SW 1271 (cell line): ENCODE measurements at places on chromosomes 3 and 15.

- DNase-seq = no peak
Measured at GRCh38 chr3:107824822-107825371, 265.9 kb downstream of the CD47 start.

DNA sequence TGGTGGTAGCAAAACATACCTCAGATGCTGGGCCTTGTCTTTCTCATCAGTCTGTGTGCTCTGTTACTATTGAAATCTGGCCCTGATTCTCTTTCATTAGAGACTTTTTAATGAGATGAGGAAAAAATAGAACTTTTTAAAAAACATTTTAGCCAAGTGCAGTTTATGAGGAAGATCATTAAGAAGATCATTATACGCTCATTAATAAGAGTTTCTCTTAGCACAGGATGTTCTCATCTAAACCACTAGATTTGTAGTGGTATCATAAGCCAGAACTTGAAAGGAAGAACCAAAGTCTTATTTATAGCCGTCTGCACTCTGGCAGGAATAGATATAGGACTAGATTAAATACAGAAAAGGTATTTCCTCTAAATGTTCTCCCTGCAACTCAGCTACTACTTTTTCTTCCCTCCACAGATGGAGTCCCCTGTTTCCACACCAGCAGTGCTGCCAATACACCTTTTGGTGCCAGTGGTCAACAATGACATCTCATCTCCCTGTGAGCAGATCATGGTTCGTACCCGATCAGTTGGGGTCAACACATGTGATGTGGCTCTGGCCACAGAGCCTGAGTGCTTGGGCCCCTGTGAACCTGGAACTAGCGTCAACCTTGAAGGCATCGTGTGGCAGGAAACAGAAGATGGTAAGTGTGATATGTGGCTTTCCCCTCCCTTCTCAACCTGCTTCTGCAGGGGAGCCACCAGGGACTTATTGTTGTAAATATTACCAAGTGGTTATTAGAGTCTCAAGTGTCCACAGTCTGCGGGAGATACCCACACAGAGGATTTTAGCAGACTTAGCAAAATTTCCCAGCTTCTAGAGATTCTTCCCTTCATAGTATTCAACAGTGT is 152.8 kb downstream of the RBPMS2 start:
- DNase-seq = no peak

GRCh38 chr3:147458995-147459704 is 50.0 kb downstream of the ZIC1 start:
- no peak for DNase-seq

DNA sequence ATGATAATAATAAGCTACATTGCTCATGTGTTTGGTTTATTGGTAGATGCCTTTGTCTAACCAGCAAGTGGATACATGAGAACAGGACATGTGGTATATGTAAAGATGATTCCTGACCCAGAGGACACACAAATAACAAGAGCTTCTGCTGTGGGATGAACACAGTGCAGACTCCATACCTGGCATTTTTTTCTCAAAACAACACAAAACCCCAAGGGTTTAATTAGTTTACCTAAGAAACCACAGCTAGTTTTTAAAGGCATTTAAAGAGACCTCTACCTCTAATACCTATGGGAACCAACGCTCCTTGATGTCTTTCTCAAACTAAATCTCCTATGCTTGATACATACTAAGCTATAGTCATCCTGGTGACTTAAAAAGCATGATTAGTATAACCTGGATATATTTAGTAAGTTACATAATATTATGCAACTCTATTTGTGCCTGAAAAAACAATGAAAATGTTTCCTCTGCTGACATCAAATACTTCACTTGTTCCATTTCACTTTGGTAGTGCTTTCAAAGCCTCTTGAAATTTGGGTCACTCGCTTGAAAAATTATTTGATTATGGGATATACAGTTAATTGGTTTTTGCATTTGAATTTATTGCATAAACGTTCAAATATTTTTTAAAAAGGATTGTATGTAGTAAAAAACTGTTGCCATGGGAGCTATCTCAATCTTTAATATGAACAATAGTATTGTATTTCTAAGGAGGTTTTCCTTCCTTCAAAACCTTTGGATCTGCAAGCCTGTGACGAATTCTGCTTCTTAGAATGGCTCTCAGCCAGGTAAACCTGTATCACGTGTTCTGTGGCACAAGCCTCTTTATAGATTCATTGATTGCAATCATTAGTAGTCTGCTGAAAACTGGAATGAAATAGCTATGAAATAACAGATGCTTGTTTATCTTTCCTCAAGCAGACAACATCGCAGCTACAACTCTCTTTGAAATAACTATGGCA is 233.0 kb upstream of the KCNMB2 start:
- no peak for DNase-seq

DNA sequence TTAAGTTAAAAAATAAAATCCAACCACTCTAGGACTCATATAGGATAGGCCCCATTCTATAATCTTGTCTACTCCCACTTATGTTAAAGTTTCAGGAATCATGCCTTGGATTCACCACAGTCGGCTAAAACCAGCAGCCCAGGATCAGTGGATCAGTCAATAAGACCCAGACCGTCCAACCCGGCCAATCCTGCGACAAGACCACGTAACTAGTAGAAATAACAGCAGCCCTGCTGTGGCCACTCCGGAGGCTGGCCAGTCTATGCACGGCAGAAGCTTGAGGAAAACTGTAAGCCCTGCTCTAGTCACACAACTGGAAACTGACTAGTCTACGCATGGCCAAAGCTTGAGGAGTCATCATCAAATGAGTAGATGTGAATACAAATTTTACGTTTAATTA is 12.8 kb upstream of the SLC9C1 start:
- no peak for DNase-seq

DNA sequence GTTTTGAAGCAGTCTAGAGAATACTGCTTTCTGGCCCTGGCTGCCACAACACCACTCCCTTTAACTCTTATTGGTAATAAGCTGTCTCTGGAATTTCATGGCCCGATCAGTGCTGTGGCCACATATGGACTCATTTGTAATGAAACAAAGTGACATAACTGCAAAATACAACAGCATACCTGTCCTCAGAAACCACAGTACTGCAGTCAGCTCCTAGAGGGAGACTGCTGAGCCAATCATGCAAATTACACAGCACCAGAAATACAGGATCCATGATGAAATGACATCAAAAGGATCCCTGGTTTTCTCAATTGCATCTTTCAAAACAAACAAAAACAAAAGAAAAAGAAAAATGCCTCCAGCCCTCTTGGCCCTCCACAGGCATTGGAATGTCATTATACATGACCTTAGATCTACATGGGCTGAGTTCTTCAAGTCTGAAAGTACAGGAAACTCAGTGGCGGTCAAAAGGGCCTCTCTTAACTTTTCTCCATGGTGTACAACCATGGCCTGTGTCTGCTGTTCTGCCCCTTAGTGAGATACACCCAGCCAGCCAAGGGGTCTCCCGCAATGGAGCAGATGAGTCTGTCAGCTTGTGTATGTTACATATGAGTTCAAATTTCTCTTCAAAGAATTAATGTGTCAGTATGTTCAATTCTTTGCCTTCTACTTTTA is 24.9 kb upstream of the KBTBD12 start:
- no peak for DNase-seq

- no peak for DNase-seq
Measured at GRCh38 chr3:154378311-154378710, 51.7 kb downstream of the GPR149 start.

- DNase-seq = no peak
Measured at GRCh38 chr3:48934333-48934991, 15.8 kb downstream of the ARIH2 start.

DNA sequence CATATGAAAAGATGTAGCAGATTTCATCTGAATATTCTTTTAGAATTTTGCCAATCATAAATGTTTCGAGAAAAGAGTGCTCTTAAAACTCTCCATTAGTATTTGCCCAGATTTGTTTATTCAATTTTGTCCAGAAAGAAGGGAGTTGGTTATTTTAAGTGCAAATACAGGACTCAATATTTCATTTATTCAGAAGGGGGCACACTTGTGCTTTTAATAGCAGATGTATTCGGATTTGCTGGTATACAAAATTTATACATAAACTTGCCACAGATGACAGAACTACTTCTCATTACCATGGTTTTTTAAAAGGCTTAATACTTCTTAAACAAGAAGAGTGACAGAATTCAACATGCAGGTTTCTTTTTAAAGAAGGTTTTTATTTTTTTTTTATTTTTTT is 69.8 kb upstream of the GRM7 start:
- no peak for DNase-seq

GRCh38 chr3:81643721-81644120 is 117.7 kb downstream of the GBE1 start:
- no peak for DNase-seq

DNA sequence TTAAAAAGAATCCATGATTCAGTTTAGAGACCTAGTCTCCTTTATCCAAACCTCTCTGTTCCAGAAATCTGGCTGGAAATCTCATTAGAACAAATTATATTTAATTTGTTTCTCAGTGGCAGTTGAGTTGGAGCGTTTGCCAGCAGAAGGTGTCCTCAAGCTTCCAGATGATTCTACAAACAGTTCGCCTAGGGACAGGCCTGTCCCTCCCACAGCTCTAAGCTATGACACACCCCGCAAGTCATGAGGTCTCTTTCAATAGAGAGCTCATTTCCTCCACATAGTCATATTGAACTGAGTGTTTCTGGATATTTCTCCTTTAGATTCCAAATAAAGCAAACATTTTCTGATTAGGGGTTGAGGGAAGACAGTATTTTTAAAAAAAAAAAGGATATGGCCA is 230.3 kb downstream of the ATP8B4 start:
- DNase-seq = no peak

DNA sequence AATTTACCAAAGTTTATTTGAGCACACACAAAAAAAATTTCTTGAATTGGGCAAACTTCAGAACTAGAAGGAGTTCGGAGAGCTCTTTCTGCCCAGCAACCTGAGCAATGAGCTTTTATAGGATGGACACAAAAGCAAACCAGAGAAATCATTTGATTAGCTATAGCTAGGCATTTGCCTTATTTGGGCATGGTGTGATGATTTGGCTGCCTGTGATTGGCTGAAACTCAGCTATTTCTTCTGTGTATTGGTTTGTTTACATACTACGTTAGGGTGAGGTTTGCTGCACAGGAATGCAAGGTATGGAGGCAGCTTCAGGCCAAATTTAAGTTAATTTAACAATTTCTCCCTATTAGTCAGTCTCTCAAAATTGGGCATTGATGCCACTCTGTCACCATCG is 65.1 kb downstream of the NEK11 start:
- DNase-seq = no peak

- no peak for DNase-seq
Measured at GRCh38 chr3:150890831-150891230, 14.4 kb downstream of the MINDY4B start.

DNA sequence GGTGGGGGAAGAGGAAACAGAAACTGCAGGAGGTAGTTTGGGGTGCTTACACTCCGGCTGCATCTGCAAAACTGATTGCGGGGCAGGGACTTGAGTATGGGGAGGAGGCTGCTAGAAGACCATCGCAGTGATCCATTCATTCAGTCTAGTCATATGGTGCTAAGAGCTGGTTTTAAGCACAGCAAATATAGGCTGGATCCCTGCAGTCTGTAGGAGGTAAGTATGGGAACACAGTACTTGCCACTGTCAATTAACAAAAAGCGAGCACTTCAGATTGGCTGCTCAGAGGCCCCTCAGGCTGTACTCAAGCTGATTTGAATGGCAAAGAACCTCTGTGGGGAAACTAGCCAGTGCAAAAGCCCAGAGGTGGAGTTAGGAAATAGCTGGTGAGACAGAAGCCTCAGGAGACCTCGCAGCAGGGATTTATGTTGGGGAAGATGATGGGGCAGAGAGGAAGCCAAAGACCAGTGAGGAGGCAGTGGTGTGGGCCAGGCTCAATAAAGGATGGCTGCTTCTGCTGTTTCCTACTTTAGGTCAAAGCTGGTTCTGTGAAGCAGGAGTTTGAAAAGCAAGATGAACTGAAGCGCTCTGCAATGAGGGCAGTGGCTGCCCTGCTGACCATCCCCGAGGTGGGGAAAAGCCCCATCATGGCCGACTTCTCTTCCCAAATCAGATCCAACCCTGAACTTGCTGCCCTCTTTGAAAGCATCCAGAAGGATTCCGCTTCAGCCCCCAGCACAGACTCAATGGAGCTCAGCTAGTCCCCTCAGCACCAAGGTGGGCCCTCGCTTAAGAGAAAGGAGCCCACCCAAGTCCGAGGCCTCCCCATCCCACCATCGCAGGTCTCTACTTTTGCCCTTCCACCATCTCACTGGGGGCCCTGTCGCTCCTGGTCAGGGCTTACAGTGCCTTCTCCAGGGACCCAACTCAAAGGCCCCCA is 7.9 kb downstream of the RPL32 start:
- DNase-seq = no peak
